ENCODE measurements at places on chromosomes 6 and 20. TPM values are rescaled to one million over a fixed set of nuclear protein-coding genes. Genes with fewer than 3 reads are reported as not detected.

Gene TGM3
- 0.31 TPM for total RNA-seq

Gene DEFB118
- total RNA-seq: not detected

Gene FKBP1C
- total RNA-seq: 0.34 TPM

Gene VGLL2
- not detected for total RNA-seq

Gene GCNT2
- total RNA-seq: 48.4 TPM

Data from neural progenitor cell (in vitro differentiated cells).